Activated CD4-positive, alpha-beta T cell treated with anti-CD3 and anti-CD28 coated beads for 24 hours (primary cell): ENCODE measurements at places on chromosomes 6 and 20.

DNA sequence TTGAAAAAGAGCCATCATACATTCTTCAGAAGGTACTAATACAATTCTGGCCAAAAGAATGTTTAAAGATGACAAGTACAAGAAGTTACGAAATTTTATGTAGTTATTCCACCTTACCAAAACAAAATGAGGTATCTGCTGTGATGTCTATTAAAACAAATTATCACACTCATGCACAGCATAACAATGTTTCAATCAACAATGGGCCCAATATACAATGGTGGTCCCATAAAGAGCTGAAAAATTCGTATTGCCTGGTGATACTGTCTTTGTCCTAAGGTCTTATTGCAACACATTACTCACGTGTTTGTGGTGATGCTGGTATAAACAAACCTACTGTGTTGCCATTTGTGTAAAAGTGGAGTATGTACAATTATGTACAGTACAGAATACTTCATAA, 3.6 kb upstream of the NUP153 start:
- no peak for DNase-seq

DNA sequence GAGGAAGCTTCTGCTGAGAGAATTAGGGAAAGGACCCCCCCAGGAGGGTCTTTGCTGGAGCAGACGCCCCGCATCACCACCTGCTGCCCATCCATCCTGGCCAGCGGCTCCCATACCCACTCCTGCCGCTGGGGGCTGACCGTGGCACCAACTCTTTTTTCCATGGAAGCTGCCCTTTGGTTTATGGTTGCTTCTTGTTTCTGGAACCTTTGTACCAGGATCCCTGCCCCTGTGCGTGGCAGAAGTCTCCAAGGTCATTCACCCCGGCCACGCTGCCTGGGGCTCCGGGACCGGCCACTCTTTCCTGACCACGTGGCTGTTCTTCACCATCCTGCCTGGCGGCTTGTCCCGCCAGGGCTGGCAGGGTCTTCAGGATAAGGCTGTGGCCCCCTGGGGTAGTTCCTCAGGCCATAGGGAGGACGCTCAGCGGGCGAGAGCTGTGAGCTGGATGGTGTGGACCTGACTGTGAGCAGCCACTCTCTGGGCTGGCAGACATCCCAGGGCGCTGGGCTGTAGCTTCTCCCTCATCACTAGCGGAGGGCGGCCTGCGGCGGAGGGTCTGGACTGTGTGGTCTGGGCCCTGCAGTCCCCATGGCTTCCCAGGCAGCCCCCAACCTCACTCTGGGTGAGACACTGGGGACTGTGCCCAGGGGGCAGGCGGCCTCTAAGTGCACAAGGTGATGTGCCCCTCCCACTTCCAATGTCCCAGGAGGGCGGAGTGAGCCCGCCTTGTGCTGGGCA, 22.8 kb upstream of the RBBP8NL start:
- no peak for DNase-seq

DNA sequence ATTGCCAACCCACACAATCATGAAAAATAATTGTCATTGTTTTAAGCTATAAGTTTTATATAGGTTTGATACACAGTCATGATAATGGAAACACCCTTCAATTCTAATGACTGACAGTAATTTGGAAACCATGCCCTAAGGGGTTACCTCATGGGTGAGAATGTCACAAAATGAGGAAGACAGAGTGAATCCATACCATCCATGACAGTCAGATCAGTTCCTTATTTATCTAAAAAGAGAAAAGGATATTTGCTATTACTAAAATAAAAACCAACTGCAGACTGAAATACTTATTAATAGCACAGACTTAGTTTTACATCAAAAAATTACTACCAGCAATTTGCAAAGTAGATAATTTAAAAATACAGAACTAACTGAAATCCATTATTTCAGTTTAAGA, 437.8 kb downstream of the UTRN start:
- DNase-seq = no peak

DNA sequence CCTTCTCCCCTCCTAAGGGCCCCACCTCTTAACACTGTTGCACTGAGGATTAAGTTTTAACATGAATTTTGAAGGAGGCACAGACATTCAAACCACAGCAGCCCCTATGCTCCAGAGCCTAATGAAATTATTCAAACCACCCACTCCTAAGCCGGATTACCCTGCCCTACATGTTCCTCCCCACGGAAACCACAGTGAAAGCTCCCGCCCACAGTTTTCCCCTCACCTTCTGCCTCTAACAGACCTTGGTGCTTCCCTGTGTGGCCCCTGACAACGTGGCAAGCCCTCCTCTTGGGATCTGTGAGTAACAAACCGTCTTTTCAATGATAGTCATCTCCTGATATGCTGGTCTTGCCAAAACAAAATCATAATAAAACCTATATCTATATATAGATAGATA, 74.8 kb downstream of the RIN2 start:
- peak; percentile 10 for DNase-seq

GRCh38 chr20:8523684-8524083, 391.6 kb downstream of the PLCB1 start:
- DNase-seq = no peak

- no peak for DNase-seq
Observed at GRCh38 chr20:54283253-54283652, 75.4 kb downstream of the PFDN4 start.

GRCh38 chr6:52160472-52161104, 25.6 kb upstream of the IL17A start:
- DNase-seq = no peak

GRCh38 chr6:80335121-80335531, 228.7 kb downstream of the BCKDHB start:
- DNase-seq = no peak

GRCh38 chr6:113221850-113222249, 635.3 kb upstream of the MARCKS start:
- no peak for DNase-seq

DNA sequence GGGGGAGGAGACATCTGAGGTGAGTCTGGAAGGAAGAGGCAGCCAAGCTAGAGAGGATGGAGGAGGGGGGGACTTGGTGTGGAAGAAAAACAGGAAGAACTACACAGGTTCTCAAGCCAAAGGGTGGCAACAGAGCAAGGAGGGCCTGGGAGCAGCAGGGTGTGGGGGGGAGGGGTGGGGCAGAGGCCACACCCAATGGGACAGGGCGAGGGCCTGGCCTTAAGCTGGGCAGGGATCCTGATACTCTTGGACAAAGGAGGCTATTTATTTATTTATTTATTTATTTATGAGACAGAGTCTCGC, 359.0 kb downstream of the ZFAND3 start:
- no peak for DNase-seq

GRCh38 chr6:18883851-18884250, 496.7 kb downstream of the RNF144B start:
- no peak for DNase-seq

DNA sequence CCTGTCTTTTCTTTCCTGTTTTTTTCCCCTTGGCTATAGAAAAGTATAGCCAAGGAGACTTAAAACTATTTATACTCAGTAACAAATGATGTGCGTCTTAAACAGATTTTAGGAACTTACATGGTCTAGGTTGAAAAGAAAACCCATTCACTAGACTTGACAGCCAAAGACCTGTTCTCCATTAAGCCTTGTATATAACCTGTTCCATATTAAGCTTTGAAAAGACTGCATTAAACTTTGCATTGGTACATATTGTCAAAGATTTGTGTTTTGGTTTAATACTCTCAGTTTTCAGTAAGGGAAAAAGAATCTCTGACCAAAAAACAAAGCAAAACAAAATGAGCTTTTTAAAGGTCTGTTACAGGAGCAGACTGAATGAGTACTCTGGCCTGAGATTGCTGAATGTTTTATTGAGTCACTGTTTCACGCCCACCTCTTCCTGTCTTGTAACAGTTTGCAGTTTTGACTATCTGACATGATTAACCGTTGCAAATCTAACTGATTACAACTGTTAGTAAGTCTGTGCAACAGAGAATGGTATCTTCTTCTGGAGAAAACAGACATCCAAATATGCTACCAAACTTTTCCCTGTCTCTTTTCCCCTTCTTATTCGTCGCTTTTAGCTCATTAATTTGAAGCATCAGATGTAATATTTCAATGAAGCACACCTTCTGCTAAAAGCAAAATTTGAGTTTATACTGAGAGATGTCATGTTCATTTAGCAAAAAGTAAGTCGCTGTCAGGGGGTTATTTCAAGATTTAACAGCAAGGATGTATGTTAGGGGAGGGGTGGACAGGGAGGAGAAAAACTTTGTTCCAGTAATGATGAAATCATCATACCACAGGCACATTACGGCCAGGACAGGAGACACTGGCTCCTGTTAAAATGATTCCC, 59.1 kb upstream of the SUPT3H start:
- no peak for DNase-seq

- DNase-seq = no peak
Observed at GRCh38 chr6:10824297-10824696, 14.0 kb downstream of the MAK start.

DNA sequence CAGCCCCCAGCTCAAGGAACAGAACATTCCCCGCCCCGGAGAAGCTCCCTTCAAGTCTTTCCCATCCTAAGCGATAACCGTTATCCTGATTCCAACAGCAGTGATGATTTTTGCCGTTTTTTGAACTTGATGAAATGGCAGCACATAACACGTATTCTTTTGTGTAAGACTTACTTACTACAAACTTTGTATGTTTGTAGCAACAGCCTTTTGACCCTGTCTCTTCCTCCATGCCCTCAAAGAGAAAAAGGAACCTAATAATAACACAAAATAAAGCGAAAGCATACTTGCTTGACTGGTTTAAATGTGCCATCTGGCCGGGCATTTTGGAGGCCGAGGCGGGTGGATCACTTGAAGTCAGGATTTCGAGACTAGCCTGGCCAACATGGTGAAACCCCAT, 26.4 kb upstream of the SLC9A8 start:
- no peak for DNase-seq

DNA sequence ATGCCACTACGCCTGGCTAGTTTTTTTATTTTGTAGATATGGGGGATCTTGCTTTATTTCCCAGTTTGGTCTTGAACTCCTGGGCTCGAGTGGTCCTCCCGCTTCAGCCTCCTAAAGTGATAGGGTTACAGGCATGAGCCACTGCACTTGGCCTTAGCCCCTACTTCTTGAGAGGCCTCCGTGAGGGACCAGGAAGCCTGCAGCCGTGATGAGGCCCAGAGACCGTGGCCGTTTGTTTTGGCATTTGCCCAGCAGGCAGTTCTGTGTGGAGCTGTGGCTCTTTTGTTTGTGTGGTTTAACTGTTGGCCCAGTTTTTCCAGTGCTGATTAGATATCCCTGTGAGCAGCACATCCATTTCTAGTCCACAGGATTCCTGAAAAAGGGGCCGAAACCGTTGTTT, 39.8 kb downstream of the SRSF3 start:
- DNase-seq = no peak

DNA sequence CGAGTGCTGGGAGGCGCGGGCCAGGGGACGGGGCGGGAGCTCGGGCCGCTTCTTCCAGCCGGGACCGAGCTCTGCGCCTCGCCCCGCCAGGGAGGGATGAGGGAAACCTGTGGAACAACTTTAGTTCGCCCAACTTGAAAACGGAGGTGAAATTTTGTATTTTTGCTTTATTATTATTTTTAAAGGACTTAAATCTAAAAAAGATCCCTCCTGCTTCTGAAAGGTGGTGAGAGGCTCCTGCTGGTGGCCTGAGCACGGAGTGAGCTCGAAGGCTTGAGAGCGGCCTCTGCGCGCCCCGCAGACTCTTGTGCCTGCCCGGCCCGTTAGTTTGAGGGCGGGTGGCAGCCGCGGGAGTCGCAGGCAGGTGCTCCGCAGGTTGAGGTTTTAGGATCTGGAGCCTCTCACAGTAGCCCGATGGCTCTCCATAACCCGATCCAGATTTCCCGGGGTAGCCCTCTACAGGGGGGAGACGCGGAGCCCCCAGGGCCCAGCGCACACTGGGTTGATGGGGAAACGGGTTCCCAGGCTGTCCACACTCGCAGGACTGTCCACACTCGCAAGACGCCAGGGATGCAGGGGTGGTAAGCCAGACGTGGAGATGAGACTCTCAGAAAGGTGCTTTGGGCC, 46.2 kb upstream of the SUPT3H start:
- DNase-seq = no peak

- DNase-seq = peak; percentile 69
Observed at GRCh38 chr20:32521780-32522525, 63.2 kb downstream of the NOL4L start.

GRCh38 chr20:61631751-61632150, 379.7 kb downstream of the CDH4 start:
- no peak for DNase-seq

DNA sequence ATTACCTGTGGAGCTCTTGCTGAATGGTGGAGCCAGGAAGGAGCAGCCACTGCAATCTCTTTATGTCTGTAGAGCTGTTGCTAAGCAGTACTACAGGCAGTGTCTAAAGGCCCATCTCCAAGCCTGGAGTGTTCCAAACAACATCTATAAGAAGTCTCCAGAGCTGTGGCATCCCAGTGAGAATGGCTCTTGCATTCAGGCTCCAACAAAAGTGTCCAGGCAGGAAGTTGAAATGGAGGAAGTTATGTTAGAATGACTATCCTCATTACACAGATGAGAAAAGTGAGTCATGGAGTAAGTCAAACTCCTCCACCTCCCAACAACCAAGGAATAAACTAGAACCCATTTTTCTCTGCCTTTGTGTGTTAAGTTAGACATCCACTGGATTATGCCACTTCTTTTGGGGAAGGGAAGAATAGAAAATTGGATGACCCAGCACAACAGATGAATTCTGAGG, 288.5 kb upstream of the STXBP5 start:
- DNase-seq = no peak
